ENCODE measurements at places on chromosomes 6 and 20.
A peak's percentile ranks its signal among the peaks of the same experiment; 100 is the strongest.

DNA sequence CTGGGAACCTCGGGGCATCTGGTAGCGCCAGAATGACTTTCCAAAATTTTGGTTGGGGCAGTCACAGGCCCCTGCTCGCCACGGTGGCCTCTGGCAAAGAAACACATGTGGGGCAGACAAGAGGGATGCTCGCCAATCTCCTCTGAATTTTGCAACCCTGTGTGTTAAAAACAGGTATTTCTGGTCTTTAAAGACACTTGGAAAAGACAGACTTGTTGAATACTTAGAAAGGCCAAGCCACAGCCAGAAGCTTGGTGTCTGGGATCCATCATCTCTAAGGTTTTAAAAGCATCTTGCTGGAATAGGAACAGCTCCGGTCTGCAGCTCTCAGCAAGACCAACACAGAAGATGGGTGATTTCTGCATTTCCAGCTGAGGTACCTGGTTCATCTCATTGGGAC lies 31.2 kb downstream of the HLA-E start:
- DNase-seq, result no peak

- DNase-seq, result no peak
Measured at GRCh38 chr6:8993111-8993510, 557.8 kb upstream of the SLC35B3 start.

DNA sequence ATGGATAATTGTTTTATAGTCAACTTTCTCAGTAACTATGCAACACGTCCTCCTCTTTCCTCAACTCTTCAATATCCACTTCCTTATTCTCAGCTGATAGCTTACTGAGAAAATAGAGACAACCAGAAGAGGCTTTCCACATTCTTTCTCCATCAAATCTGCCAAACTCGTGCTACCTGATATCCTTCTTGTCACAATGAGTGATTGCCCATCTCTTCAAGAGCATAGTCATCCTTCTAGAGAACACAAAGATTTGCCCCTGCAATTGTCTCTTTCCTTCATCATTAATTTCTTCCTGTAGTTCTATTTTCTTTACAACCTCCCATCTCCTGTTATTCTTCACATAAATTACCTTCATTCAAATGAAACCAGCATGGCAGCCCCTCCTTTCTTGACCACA lies 75.9 kb upstream of the RGS17 start:
- no peak for DNase-seq

GRCh38 chr6:35046862-35047261 lies 94.3 kb downstream of the TCP11 start:
- DNase-seq, result no peak

- no peak for DNase-seq
Measured at GRCh38 chr20:62888406-62888805, 26.8 kb upstream of the TCFL5 start.

DNA sequence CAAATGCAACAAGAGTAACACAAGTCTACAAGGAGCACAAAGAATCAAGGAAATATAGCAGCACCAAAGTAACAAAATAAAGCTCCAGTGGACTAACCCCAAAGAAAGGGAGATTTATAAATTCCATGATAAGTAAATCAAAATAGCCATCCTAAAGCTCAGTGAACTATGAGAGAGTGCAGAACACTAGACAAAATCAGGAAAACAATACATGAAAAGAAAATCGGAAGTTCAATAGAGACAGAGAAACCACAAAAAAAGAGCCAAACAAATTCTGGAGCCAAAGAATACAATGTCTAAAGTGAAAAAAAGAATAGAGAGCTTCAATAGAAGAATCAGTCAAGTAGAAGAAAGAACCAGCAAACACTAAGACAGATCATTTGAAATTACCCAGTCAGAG lies 247.3 kb upstream of the TENT5A start:
- no peak for DNase-seq

DNA sequence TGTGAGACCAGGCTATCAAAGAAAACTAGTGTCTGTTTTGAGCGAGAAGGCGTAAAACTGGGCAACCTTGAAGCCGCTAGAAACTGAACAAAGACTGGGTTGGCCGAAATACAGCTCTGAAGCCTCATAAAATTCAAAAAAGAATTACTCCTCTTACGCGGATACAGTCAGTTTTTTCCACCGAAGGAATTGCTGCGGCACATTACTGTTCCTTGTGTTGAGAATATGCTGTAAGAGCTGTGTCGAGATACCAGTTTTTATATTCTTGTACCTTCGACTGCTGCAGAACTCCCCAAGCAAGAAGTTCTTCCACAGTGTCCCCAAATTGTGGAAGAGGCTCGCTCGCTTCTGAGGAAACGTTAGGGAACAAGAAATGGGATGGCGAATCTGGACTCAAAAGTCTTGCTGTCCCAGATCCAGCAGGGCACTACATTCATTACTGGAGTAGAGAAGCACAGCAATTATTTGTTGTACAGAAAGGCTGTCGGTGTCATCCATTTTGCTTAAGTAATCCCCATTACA lies 523 bp upstream of the COX7A2 start:
- DNase-seq, result no peak

- DNase-seq, result no peak
Measured at GRCh38 chr6:101086473-101086872, 205.3 kb upstream of the ASCC3 start.

DNA sequence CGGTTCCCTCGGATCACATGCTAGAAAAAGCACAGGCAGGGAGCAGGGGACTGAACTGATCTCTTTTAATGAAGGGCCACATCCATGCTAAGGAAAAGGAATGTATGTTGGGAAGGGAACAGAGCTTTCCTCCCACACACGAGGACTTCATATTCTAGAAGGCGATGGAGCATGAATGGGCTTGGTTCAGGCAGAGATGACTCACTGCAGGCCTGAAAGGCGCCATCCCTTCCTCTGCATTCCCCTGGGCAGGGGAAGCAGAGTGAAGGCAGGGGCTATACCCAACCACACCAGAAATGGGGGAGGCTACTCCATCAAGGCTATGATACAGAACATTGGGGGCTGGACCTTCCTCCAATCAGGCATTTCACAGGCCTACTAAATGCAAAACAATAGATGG lies 30.6 kb downstream of the ELMO2 start:
- no peak for DNase-seq

GRCh38 chr6:152575621-152576150 lies 61.5 kb downstream of the SYNE1 start:
- no peak for DNase-seq

DNA sequence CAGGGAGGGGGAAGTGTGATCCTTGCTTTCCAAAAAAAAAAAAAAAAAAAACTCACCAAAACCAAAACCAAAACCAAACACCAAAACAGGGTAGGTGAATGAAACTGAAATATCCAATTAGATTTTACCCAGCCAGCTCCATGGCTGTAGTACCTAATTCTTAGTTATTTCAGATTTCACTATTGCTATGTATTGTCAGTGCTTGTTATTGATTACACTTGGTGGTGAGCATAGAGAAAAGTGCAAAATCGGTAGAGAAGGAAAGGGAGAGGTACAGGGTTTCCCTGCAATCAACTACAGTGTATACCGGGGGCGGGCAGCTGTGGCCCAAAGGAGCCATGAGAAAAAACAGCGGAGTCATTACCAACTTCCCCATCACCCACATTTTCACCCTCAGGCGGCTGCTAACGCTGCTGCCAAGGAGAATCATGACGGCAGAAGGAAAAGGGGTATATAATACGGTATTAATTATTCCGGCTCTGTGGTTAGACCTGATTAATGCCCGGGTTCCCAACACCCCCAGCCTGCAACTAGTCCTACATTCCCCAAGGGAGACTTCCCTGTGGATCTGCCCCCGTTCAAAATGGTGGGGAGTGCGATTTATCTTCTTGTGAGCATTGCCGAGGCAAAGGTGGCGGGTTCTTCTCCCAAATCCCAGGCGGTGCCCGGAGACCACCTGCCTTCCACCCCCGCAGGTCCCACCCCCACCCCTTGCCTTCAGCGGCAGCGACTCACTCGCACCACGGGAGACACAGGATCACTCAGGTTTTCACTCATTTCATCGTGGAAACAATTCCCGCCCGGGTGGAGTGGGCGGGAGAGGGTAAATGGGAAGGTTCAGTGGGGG lies at the start of gene C6orf62:
Gene C6orf62, minus strand, starts transcription at position 30 of the 847 bp plus-strand sequence. CDS start 486 bp downstream, outside the sequence.
- peak; percentile 40 for DNase-seq

GRCh38 chr6:91278416-91278815 lies 691.5 kb upstream of the MAP3K7 start:
- no peak for DNase-seq

- no peak for DNase-seq
Measured at GRCh38 chr20:17733767-17734304, 34.1 kb downstream of the BANF2 start.

DNA sequence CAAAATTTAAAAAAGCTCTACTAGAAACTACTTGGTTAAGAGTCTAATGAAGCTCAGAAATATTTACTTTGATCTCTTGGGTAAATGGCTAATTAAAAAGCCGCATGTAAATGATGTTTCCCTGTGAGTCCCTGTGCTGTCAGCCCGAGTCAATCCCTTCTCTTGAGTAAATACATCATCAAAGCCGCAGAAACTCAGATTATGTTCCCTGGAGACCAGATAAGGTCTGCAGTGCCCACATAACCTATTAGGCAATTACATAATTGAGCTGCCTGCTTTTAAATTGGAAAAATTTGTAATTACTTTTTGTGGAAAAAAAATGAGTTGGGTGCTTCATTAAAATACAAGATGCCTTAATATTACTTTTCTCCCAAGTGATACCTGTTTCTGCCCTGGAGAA lies 83.1 kb downstream of the KIZ start:
- no peak for DNase-seq

GRCh38 chr6:149074832-149075258 lies 242.7 kb upstream of the TAB2 start:
- DNase-seq, result no peak

DNA sequence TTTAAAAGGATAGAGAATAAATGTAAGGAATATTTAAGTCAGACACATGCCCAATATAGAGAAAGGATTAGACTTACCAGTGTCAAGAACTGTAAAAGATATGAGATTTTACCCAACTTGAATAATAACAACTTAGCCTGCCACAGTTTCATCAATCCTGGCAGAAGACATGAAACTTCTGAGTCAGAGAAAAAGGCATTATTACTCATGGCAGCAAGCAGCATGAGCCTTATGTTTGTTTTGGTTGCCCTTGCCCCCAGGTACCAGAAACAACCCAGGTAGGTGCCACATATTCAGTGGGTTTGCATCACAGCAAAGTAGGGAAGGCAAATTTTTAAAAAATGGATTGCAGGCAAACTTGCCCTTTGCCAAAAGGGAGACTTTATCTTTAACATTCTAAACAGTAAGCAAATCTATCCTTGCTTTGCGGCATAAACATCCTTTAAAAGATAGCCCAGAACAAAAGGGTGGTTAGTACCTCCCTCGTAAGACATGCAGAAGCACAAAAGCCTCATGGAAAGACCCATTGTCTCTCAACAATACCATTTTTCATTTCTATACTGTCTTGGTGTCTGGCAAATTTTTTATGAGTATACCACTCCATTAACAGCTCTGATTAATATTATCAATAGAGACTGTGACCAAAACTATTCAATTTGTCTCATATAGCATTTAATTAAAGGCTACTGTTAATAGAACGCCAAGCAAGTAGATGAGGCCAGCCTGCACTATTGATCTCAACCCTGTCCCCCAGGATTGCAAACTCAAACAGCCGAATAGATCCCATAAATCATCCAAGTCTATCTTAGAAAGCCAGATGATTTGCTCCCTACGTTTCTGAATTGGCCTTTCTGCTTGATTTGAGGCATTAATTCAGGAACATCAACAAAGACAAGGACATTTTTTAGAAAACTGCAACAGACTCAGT lies 185.1 kb downstream of the COL19A1 start:
- no peak for DNase-seq

GRCh38 chr20:51715163-51715855 lies 52.9 kb downstream of the ATP9A start:
- no peak for DNase-seq

DNA sequence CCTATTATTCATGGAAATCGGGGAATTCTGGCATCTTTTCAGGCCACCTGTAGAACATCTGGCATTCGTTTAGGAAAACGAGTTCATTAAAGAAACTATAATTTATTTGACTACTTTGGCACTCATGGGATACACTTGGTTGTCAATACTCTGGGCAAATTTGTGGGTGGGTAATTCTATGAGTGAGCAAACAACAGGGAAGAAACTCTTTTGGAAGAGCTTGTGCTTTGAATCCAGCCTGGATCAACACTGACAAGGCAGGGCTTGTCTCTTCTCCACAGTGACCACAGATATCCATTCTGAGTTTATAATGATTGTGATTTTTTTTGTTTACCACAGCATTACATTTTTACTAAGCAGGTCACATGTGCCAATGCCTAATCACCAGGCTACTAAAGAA lies 394.7 kb downstream of the THBS2 start:
- no peak for DNase-seq

DNA sequence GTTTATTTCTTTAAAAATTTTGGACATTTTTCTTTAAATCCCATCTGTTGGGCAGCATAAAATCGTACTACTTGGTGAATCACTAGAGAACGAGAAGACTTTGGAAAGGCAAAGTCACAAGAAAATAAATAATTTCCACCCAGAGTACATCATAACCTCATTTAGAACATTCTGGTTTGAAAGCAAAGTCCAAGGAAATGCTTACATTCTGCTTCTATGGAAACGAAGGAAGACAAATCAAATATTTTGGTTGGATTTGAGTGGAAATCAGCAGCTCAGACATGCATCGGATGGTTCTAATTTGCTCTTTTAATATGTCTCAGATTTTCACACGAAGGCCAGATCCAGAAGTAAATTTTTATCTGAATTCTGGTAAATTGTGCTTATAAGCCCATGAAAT lies 60.7 kb upstream of the LTV1 start:
- DNase-seq, result no peak

GRCh38 chr20:29740951-29741593 lies 1516.4 kb upstream of the DEFB115 start:
- DNase-seq, result no peak

- no peak for DNase-seq
Measured at GRCh38 chr6:111976139-111976538, 77.8 kb upstream of the CCN6 start.

DNA sequence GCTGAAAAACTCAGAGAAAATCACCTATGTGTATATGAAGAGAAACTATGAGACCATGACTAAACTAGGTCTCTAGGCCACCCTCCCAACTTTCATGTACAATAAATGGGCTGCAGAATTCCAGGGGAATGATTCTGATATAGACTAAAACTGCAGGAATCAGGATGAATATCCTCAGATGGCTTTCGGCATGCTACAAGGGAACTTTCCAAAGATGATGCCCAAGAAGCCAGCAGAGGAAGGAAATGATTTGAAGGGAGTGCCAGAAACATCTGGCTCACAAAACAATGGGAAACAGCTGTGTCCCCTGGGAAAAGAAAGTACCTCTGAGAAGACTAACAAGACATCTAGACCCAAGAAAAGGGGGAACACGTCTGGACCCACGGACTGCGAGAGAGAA lies 41.1 kb downstream of the PLN start:
- no peak for DNase-seq

DNA sequence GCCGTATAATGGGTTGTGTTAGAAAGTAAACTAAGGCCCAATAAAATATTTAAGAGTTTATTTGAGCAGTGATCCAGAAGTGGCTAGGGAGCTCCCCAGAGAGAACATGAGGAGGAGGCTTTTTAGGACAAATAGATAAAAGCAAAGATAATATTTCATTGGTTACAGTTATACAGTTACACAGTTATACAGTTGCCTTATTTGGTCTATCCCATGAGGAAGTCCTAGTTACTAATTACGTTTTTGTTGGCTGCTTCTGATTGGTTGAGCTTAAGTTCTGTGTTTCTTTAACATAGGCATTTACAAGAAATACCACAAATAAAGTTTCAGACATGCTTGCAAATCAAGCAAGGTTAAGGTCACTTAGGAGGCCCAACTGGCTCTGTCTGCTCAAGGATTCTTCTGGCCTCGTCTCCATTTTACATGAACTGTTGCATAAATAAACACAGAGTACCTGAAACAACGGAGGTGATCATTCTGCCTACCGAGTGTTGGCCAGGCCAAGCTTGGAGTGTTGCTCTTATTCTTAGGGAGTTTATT lies 7.0 kb downstream of the UBD start:
- no peak for DNase-seq

Measured in SW 1271 (cell line).